ENCODE measurements at places on chromosomes 2 and 18.

DNA sequence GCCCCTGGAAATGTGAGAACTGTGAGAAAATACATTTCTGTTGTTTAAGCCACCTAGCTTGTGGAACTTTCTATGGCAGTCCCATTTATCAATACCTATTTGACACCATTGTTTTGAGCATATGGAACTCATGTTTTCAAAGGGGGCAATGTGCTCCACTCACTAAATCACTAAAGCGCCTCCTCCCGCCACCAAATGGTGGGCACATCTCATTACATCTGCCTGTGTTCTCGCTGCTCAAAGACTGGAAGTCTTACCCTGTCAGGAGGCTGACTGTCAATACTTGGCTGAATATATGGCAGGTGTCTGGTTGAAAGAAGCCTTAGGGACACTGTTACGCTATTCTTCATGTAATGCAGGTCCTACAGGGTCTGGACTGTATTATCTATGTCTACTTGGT, 767.7 kb downstream of the TSN start:
- peak; percentile 52 for DNase-seq

- no peak for DNase-seq
Measured at GRCh38 chr18:77560341-77560992, 310.8 kb downstream of the GALR1 start.

DNA sequence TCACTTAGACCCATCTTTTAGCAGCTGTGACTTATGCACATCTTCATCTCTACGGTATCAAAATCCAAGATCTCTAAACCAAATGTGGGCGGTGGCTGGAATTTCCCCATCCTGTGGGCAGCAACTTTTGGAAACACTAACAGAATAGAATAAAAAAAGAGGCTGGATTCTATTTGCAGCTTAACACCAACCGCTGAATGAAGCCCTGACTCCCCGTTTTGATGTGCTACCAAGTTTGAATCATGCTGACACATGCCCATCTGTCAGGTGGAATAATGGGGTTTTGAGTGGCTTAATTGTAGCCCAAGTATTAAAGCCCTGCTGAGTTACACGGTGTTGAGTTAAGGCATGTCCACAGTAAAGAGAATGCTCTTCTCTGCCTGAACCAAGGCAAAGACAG, 165.2 kb downstream of the MTCL1 start:
- no peak for DNase-seq

- no peak for DNase-seq
Measured at GRCh38 chr2:169569948-169570347, 3.7 kb downstream of the FASTKD1 start.

DNA sequence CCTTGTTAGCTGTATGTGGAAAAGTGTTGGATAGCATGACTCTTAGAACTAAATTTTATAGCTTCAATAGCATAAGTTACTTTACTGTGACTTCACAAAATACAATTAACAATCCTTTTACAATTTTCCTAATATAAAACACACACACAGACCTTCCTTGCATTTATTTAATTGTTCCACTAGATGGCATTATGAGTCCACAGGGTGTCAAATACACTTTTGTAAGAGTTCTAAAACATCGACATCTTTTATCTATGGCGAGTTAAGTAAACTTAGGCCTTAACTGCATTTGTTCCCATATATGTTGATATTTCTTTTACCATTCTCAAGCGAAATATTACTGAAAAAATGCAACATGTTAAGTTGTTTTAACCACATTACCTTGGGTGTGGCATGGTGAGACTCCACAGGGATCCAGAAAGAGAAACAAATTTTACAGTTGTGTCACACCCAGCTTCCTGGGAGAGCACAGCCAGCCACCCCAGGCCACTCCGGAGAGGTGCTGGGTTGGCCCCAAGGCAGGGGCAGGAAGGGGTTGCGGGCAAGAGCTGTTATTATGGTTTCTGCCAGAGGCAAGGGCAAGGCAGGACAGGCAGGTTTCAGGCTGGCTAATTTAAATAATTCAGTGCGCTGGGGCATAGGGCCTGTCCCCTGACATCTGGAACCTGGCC, 312.4 kb upstream of the MC4R start:
- peak; percentile 44 for DNase-seq

GRCh38 chr2:41510108-41510507, 537.7 kb upstream of the PKDCC start:
- DNase-seq, result no peak

DNA sequence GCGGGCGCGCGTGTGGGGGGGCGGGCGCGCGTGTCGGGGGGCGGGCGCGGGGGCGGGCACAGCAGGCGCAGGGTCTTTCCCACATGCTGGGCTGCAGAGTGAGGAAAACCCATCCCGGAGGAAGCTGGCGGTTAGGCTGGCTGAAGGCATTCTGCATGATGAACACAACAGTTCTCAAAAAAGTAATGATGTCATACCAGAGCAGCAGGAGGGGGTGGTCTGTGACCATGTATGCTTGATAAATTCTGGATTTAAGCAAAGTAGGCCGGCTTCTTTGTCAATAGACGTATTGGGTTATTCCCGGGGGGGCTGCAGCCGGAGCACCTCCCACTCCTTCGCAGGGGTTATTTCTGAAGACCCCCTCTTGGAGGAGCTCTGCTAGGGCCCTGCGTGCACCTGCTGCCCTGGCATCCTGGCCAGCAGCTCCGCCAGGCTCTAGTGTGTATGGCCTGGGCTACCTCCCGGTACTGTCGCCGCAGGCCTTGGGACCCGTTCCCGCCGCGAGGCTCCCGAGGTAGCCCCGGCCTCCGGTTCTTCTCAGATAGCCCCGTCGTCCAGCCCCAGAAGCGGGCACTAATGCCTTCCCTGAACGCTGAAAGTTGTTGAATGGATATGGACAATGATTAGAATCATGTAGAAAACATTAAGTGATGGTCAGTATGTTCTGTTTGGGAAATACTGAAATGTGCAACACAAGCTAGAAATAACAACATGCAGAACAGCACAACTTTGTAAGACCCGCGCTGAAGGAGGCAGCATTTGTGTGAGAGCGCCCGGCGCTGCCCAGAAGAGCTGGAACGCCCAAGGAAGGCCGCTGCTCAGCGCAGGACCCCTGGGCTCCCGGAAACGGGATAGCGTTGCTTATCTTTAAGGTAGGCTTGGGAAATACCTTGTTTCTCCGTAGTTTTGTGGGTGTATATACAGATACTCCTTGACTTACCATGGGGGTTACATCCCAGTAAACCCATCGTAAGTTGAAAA, 101.4 kb upstream of the RAB6C start:
- peak; percentile 69 for DNase-seq

Data from GM23338 (cell line).